NCI-H446 (cell line): ENCODE measurements at places on chromosomes 1 and 21.

DNA sequence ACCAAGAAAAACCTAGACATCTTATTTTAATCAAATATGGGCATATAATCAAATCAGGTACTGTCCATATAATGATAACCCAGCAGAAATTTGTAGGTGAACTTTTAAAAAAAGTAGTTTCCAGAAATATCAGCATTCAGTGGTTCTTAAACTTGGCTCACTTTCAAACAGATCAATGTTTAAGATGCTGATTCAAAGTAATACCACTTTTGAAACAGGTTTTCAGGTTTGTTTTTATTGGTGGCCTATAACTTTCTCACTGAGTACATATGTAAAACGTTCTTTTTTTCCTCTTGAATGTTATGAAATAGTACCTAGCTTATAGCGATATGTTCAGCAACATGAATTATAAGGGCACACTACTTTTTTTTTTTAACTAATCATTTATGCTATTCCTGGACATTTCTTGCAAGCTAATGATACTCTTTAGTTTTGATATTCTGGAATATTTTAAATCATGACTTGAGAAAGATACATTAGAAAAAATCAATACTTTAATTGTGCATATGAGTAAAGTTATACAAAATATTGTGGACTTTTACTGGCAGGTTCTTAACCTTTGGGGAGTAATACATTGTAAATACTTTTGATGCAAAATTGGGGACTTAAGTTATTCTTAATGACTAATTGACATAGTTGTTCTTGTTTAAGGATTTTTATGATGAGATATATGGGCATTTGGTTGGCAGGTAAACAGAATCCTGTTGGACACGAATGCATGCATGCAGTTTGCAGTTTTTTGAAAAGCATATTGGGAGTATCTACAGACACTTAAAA lies 3.0 kb downstream of the NFIA start:
- no peak for DNase-seq

- peak; percentile 74 for DNase-seq
Observed at GRCh38 chr1:36137776-36138175, 11.5 kb downstream of the TRAPPC3 start.

DNA sequence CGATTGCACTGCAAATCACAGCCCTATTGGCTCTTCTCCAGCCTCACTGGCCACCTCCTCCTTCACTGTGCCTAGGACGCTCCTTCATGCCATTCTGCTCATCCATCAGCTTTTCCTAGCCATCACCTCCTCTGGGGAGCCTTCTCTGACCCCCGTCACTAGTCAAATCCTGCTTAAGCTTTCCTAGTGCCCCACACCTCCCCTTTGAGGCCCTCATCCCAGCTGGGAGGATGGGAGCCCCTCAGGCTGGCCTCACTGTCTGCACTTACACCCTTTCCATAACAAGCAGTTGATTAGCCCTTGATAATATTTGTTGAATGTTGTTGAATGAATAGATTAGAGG lies 50.7 kb downstream of the KLHDC7A start:
- DNase-seq: no peak

DNA sequence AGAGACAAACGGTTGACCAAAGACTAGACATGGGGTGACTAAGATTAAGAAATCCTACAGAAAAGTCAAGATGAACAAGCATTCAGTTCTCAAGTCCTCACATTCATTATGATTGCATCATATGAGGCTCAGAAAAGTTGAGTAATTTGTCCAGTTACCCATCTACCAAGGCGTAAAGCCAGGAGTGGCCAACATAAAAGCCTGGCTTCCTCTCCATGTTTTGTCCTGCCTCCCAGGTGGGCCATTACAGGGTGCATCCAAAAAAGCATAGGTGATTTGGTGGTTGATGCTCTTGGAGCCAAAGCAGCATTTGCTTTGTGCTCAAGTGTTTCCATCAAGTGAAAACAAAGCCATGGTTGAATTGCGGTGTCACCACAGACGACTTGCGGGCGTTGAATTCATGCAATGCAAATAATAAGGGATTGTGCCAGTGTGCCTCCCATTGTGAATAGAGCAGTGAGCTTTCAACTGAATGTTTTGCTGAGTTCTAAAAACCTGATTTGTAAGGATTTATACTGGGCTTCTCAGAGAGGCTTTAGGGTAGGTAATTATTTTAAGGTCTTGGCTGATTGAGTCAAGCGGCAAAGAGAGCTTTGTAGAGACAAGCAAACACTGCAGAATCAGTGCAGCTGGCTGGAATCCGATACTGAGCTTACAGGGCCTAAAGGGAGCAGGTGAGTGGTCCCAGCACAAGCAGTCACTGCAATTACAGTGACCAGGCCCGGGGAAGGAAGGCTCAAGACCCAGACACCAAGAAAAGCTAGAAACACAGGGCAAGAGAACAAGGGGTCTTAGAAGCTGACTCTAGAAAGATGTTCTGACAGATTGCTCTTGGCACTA lies 54.1 kb downstream of the KCNJ15 start:
- DNase-seq: no peak

DNA sequence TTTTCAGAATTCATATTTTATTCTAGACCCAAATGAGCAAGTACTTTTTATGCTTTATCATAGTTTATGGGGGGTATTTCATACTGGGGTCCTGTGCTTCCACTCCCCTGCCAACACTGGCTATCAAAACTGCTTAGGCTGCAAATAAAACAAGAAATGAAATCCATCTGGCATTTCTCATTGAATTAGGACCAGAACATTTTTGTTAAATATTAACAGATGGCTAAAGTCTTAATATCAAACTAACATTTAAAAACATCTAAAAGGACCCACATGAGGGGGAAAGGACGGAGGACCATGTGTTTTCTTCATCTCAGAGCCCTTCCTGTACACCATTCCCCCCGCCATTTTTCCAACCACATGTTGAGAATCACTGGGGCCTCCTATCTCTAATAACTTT lies 167.5 kb upstream of the C1orf105 start:
- DNase-seq: no peak

DNA sequence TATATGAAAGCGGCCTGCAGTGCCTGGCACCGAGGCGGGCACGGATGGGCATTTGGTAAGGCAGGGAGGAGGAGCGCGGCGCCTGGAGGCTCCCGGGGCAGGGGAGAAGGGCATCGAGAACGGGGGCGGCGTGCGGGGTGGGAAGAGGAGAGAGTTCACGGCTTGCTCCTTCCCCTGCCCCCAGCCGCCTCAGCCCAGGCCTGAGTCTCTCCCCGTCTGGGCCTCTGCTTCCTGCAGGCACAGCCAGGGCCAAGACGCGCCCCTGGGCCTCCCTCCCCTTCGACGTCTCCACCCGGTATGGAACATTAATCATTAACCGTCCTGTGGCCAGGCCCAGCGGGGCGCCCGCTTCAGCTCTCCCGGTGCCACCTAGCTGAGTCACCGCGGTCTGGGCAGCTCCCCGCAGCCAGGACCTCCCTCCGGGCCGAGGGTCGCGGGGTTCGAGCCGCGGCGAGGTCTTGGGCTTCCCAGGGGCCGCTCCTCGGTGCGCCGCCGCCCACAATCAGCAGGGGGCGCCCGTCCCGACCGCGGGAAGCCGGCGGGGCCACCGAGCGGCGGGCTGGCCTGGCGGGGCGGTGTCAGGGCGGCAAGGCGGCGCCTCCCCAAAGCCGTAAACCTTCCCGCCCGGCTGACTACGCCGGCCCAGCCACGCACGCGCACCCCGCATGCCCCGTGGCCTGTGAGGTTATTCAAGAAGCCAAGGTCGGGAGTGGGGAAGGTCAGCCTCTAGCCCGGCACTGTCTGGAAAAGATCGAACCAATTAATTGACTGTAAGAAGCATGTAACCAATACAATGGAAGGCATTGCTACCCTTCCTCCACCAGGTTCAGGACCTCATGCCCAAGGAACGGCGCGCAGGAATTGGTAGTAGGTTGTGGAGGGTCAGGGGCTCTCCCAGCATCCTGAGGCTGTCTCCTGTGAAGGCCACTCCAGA lies 23.4 kb upstream of the RD3 start:
- peak; percentile 26 for DNase-seq

GRCh38 chr1:179217943-179218507 lies 11.5 kb downstream of the ABL2 start:
- peak; percentile 11 for DNase-seq

GRCh38 chr21:34915364-34915841 lies 133.7 kb downstream of the RUNX1 start:
- no peak for DNase-seq

- no peak for DNase-seq
Observed at GRCh38 chr1:107777664-107778047, 187.3 kb downstream of the VAV3 start.

DNA sequence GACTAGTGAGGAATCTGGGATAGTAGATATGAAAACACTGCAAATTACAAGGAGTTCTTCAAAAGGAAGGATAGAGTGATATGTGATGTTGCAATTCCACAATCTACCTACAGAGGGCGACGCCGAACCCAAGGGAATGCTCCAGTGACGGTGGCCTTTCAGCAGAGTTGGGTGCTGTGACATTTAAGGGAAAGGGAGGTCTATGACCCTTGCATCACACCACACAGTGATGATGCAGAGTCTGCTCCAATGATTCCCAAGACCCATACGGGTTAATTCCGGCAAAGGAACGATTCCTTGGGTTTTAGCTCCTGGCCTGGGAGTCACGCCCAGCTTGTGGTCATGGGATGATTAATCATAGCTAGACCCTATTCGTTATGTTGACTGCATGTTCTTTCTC lies 123.0 kb upstream of the IGSF21 start:
- DNase-seq: no peak

DNA sequence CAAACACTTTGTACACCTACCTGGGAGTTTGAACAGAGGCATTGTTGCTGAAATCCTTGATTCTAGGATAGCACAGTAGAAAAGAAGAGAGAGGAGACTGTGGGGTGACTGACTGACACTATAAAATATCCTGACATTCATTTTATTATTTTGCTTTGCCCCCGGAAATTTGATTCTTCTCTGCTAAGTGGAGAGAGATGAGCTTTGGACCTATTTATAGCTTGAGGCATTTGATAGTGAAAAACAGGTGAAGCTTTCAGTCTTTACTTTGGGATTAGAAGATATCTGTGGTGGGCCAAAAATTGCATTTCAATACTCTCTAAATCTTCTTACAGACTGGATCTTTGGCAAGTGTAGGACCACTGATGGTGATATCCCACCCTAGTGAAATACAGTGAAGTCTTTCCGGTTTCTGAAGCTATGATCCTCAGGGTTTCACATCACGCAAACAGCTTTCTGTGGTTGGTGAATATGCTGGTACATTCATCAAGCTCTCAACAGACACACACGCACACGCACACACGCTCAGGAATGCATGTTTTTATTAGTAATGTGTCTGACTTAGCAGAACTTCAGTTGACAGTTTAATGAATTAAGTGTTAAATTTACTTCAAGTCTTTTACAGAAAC lies at the start of gene AMPD1:
TSS of gene AMPD1 (minus strand) at position 117 of the 629 bp plus-strand sequence. CDS start at position 42, 75 bp downstream.
- no peak for DNase-seq

DNA sequence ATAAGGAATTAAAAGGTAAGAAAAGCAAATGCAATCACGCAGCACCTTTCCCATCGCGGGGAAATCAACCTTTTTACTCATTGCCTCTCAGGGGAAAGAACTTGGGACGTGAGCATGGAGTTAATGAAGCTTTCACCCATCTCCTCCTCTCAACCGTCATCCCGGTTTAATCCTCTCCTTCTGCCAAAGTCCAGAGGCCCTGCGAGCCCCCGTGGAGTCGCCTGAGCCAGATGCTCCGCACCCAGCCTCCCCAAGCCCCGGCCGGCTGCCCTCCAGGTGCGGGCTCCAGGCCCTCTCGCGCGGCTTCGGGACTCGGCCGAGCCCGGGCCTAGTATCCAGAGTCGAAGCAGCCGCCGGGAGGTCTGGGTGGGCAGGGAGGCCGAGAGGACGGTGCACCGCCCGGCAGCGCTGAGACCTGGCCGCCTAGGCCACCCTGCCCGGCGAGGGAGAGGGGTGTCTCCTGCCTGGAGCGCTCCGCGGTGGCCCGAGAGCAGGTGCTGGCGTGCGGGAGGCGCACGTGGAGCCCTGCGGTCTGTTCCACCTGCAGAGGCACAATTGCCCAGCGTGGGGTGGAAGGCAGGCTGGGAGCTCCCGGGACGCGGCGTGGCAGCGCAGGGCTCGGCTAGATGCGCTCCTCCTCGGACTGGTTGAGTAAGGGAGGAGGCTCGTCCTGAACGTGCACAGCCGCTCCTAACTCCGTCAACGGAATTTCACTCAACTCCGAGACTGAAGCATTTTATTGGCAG lies 218.5 kb downstream of the SDCCAG8 start:
- peak; percentile 88 for DNase-seq

DNA sequence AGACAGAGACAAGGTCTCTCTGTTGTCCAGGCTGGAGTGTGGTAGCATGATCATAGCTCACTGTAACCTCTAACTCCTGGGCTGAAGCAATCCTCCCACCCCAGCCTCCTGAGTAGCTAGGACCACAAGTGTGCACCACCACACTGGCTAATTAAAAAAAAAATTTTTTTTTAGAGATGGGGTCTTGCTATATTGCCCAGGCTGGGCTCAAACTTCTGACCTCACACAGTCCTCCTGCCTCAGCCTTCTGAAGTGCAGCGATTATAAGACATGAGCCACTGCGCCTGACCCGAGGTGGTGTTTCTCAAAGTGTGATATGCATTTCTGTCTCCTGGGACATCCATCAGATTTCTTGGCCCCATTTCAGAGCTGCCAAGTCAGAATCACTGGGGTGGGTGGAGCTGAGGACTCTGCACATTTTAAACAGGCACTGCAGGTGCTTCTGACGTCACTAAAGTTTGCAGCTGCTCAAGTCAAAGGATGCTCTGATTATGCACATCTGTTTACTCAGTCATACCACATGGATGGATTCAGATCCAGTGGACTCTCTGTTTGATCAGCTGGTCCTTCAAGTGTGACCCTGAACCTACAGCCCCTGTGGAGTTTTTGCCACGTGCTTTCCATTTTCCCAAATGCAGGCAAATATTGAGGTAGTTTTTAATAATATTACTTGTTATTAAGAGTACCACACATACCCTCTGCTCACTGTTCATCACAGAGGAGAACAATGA lies 21.4 kb downstream of the TGFB2 start:
- no peak for DNase-seq

DNA sequence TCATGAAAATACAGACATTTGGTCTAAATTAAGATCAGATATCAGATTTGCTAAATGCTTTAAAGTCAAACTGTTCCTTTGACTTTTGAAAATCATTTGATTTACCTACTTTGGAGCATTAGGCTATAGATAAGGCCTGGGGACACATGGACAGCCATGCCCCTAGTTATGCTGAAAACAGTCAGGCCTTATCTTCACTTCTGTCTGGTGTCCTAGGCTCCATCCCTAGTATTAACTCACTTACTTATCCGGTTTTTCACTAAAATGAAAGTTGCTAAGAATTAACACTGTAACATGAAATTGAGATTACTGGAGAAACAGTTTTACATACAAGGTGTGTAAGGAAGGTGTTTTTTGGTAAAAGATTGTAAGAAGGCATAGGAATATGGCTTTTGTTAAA lies 4.5 kb upstream of the CATSPERE start:
- DNase-seq: no peak

GRCh38 chr1:64950284-64950809 lies 16.0 kb downstream of the JAK1 start:
- DNase-seq: no peak

DNA sequence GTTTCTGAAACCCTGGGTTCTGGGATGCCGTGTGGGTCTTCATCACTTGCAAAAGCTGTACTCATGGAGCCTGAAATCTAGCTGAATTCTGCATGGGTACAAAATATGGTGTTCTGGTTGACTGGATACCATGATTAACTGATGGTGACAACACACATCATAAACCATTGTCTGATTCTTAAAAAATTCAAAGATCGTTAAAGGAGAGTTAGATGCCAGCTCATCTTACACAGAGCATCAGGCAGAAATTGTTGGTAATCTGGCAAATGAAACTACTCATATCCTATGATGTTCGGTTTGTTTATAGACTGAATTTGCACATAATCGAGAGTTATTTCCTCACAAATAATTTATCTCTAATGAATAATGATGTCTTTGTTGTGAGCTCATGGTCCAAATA lies 218.1 kb upstream of the PKN2 start:
- DNase-seq: no peak
